ENCODE measurements at places on chromosomes 1 and 21. TPM values are rescaled to one million over a fixed set of nuclear protein-coding genes. Genes with fewer than 3 reads are reported as not detected.

Gene ARPC5
- 23.0 TPM for total RNA-seq

Gene FCN3
- total RNA-seq, result not detected

Gene LCE2C
- not detected for total RNA-seq

DNA sequence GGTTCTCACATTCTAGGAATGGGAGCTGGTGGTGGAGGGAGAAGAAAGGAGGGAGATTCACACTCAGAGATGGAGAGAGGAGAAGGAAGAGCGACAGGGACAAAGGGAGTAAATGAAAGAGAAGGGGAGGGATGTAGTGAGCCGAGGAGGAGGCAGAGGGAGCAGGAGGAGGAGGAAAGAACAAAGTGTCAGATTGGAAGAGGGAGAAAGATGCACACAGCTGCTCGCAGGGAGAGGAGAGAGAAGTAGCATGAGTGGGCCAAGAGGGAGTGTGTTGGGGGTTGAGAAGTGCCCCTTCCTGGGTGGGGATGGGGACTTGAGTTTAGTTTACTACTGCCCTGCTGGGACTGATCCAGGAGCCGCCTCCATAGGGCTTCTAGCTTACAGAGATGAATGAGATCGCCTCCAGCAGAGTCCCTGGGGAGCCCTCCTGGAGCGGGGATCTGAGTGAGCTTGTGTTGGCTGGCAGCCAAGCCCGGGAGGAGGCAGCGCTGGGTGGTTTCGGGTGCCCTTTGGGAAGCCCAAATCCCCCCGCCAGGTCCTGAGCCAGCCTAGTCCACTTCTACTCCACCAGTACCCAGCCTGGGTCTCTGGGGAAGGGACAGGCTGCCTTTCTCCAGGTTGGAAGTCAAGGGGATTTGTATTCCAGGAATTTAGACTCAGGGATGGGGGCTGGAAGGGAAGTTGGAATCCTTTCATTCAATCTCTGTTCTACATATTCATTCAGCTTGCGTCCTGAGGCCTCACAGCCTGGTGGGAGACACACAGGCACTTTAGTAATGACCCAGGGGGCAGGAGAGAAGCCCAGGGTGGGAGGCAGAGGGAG, 20.9 kb downstream of the PTPRU start:
- no peak for DNase-seq

DNA sequence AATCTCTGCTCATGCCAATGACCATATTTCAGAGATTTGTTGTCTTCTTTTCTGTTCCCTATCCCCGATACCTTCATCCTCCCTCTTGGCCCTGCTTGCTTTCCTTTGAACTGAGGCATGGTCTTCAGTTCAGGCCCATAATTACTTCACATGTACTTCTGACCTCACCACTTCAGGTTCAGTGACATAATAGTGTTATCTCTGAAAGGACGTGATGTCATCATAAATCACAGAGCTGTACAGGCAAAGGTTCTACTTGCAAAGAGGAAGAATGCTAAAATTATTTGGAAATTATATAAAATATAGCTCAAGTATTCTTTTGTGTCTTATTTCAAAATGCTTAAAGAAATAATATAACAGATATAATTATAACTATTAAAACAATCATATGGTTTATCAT, 230.3 kb upstream of the ESRRG start:
- DNase-seq, result no peak
